Psoas muscle (tissue), 8 donors: ENCODE measurements at places on chromosomes 12 and 14. TPM values are rescaled to one million over a fixed set of nuclear protein-coding genes. Genes with fewer than 3 reads are reported as not detected.
A peak's percentile ranks its signal among the peaks of the same experiment; 100 is the strongest.

- no peak for DNase-seq
Measured at GRCh38 chr12:76820888-76821482, 57.1 kb downstream of the ZDHHC17 start.

- no peak for DNase-seq
Measured at GRCh38 chr12:107469011-107469410, 216.6 kb upstream of the PWP1 start.

- DNase-seq: no peak
Measured at GRCh38 chr12:84247931-84248330, 664.7 kb downstream of the SLC6A15 start.

DNA sequence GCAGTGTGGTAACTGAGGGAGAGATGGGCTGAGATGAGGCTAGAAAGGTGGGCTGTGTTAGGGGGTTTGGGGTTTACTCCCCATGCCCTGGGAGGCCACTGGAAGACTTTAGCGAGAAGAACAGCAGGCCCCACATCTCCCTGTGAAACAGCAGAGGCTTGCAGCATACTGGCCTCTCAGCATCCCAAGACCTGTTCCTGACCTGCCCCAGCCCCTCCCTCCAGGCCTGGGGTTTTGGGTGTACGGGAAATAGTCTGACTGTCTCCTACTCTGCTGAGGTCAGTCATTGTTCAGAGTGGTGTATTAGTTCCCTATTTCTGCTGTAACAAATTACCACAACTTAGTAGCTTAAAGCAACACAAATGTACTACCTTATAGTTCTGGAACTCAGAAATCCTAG is 103.5 kb upstream of the HIF1A start:
- no peak for DNase-seq

DNA sequence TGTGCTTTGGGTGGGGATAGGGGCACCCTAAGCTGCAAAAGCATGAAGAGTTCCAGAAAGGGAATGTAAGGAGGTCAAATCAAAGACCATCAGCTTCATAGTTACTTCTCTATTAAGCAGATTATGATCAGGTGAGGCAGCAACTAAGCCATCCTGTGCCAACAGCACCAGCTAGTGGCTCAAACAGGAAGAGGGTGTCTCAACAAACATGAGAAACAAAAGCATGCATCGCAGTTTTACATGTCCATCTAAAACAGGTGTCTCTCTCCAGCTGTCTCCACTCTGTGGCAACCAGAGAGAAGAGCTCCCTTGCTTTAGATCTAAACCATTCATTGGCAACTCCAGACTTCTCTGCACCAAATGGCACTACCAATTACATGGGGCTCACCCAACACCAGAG is 52.9 kb downstream of the ACTN1 start:
- DNase-seq: no peak

DNA sequence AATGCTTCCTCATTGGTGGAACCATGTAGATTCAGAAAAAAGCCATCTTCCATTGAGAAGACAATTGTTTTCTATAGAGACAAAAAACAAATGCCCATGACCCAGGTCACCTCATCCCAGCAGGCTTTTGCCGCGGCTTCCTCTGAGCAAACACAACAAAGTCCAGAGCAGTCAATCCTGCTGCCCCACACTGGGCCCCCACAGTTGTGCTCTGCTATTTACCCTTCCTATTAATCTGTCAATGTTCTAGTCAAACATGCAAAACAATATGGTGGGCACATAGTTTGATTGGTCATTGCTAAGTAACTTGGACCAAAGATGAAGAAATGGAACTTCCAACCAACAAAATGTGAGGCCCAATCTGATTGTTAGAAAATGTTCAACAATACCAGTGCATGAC is 20.7 kb downstream of the C12orf42 start:
- no peak for DNase-seq

DNA sequence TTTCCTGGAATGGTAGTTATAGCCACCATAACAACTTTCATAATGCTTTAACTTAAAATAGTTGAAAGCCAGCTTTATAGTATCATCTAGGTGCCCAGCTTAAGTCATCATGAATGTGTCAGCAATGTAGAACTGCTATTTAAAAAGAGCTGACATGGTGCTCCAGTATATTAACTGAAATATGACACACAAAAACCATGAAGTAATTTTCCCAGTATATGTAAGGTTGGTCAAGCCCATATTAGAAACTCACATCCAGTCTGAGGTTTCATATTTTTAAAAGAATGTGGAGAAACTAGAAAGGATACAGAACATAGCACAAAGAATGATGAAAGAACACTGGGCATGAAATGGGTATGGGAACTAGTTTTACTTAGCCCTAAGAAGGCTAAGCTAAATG is 121.3 kb upstream of the KRAS start:
- no peak for DNase-seq

GRCh38 chr12:83769151-83769550 is 1082.4 kb downstream of the TMTC2 start:
- DNase-seq: no peak

GRCh38 chr12:68043435-68043834 is 54.2 kb downstream of the IFNG-AS1 start:
- no peak for DNase-seq

DNA sequence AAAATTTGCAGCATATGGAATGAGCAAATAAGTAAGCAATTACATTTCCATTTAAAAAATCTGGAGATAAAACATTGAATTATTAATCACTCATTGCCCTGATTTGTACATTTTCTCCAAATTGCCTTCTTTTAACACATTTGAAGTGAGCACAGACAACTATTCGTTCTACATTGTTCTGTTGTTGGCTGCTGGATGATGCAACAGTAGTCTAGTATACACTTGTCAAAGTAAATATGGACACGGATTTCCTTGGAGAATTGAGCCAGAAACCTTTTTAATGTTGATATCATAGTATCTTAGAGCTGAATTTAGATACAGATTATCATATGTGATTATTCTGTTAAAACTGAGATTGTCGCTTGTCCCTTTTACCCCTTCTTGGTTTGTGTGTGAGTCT is 188.2 kb downstream of the FUT8 start:
- no peak for DNase-seq

GRCh38 chr12:54650889-54651288 is 2.7 kb upstream of the DCD start:
- no peak for DNase-seq

- DNase-seq: no peak
Measured at GRCh38 chr12:92138626-92139025, 7.0 kb downstream of the BTG1 start.

DNA sequence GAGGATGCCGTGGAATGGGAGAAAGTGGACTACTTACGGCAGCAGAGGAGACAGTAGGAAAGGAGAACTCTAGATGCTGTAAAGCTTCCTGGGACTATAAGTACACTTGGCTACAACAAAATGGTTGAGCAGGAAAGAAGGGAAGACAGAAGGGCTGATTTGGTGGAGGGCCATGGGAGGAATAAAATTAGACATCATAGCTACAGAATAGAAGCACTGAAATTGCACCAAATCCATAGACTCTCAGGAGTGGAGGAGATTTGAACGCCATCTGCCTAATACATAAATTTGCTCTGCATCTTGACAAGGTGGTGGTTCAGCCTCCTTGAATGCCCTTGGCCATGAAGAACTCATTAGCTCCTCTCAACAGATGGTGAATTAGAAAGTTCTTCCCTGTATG is 16.3 kb upstream of the DCP1B start:
- DNase-seq: no peak

DNA sequence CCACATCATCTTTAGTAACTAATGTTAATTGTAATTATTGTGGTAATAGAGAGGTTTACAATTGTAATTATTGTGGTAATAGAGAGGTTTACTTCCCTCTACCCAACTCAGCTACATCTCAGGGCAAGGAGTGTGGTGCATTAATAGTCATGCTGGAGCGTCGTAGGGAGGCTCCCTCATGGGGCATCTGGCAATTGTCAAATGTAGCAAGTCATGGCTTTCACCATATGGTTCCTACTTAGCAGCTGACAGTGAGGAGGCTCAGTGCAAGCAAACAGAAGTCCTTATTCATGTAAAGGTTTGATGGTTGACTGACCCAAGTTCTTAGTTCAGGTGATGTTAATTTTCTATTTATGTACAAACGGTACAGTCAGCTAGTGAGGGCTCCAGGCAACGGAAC is 1012.0 kb downstream of the FLRT2 start:
- DNase-seq: no peak

GRCh38 chr12:131642101-131642540 is 68.8 kb upstream of the SFSWAP start:
- no peak for DNase-seq

- DNase-seq: no peak
Measured at GRCh38 chr12:66072566-66072965, 58.0 kb downstream of the LLPH start.

GRCh38 chr14:51507906-51508511 is 143.7 kb upstream of the FRMD6 start:
- DNase-seq: peak; percentile 78

DNA sequence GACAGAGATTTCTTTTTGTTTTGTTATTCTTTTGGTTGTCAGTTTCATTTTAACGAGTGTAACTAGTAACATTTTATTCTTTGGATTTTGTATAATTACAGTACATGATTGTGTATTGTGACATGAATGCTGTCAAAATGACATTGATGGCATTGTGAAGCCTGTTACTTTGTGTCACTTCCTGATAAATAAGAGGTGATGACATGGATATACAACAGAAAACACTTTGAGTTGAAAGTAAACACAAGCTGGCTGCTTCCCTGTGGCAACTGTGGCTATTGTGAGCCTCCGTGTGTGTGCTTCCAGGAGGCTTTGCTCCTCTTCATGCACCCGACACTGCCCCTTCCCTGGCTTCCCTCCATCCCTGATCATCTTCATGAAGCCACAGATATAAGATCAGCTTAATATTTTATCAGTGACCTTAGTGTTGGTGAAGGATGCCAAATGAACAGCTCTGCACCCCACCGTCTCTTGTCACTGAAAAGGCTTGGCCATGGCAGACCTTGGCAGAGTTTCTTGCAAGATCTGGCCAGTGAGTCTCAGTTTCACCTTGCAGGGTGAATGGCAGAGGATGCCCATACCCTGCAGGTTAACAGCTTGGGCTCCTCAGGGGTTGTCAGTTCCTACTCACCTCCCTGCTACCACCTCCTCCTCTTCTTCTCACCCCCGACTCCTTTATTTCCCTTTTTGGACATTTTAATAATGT is 191.9 kb downstream of the EPS8 start:
- no peak for DNase-seq

DNA sequence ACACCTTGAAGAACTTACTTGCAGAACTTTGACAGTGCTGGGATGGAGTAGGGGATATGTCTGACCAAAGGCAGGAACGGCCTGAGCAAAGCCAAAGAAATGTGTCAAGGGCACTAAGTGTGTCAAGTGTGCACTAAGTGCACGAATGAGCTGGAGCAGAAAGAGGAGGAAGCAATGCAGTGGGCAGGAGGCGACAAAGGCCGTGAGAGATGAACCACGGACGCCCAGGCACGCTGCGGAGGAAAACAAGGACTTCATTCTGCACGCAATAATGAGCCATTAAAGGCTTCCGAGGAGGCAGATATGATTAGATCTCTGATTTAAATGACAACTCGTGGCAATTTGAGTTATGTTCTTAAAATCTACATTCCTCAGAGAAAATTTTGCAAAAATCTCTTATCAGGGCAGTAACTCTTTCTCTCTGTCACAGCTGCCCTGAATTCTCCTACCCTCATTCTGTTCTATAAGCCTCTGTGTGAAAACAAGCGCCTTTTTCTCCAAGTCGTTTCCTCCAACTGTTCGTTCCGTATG is 25.3 kb downstream of the GRIN2B start:
- DNase-seq: no peak

GRCh38 chr14:22845821-22846625 is 9.6 kb downstream of the MMP14 start:
- DNase-seq: no peak

GRCh38 chr12:123010110-123010509 is 29.6 kb downstream of the ARL6IP4 start:
- DNase-seq: no peak

DNA sequence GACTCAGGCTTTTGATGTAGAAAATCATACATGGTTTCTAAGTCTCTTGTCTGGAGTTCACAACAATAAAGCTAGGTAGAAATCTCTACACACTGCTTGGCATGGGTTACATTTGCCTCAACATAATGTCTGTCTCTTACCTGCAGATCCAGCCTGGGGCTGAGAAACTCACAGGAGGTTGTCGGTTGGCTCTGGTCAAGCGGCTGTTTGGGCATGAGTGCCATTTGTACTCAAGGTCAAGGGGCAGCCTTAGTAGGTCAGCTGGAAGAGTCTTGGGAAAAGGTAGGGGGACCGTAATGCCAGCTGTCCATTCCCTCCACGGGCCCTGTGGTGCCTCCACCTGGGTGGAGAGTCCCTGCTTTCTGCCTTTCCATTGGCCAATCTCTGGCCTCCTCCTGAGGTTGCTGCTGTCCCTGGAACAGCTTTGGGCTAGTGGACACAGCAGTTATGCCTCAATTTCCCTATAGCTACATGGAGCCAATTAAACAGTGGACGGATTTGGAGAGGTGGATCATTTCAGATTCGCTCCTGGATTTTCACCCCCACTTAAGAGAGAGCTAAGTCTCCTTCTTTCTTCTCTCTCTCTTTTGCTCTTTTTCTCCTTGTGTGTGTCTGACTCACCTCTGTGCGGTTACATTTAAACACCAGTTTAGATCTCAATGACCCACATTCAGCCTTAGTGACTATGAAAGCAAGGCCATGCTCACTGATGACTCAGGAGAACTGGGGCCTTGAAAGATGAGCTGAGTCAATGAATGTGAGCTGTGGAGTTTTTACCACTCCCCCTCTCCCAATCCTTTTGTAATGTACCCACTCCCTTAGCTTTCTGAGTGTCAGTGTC is 132.8 kb upstream of the HIF1A start:
- no peak for DNase-seq

- DNase-seq: no peak
Measured at GRCh38 chr12:94702696-94703095, 52.3 kb upstream of the TMCC3 start.

DNA sequence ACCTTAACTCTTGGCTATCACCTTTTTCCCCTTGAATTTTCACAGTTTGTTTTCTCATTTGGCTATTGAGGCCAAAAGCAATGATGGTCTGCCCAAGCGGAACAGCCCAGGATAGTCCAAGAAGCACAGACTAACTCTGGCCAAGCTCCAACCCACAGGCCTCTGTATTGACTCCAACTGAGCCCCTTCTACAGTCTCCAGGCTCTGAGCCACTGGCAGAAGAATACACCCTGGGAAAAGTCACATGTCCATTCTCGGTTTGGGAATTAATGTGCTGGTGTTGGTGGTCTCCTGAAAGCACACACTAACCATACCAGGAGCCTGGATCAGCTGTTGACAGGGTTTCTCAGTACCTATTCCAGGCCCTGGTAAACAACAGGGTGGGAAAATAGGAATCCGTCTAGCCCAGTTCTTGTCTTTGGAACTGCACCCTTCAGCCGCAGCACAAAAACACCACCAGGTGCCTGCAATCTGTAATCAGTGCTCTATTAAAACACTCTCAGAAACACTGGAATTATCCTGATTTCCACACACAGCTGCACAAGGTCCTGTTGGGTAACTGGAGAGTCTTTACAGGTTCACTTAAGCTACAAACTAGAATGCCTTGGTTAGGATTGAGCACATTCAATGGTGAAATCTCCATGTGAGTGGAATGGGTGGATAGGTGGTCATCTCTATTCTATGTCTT is 63.6 kb downstream of the STXBP6 start:
- peak; percentile 58 for DNase-seq

- no peak for DNase-seq
Measured at GRCh38 chr12:93743999-93744689, 67.0 kb downstream of the CRADD start.

GRCh38 chr14:32683679-32684078 is 255.0 kb upstream of the NPAS3 start:
- DNase-seq: no peak

Gene SCNN1A
- 0.30 TPM for total RNA-seq

Gene TNS2
- total RNA-seq: 55.5 TPM

Gene SERPINA12
- not detected for total RNA-seq

Gene SSPN
- 45.4 TPM for total RNA-seq

Gene CAPZA3
- total RNA-seq: not detected

Gene DLK1
- total RNA-seq: 12.1 TPM

Gene NR4A1
- 17.5 TPM for total RNA-seq

Gene CCDC177
- total RNA-seq: not detected
